HS-27A (cell line): ENCODE measurements at places on chromosomes 13 and 19.

DNA sequence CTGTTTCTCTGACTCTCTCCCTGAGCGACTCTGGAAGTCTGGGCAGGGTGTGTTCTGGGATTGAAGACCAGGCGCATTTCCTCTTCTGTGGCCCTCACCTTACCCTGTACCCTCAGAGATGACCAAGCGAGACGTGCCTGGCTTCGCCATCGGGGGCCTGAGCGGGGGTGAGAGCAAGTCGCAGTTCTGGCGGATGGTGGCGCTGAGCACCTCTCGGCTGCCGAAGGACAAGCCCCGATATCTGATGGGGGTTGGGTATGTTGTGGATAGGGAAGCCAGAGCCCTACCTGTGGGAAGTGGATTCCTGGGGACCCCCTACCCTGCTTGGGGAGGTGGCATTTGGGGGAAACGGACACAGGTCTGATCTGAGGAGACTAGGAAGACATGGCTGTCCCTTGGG, 5.8 kb upstream of the DNM2 start:
- no peak for DNase-seq

GRCh38 chr19:6236310-6237291, 43.2 kb downstream of the MLLT1 start:
- no peak for DNase-seq

DNA sequence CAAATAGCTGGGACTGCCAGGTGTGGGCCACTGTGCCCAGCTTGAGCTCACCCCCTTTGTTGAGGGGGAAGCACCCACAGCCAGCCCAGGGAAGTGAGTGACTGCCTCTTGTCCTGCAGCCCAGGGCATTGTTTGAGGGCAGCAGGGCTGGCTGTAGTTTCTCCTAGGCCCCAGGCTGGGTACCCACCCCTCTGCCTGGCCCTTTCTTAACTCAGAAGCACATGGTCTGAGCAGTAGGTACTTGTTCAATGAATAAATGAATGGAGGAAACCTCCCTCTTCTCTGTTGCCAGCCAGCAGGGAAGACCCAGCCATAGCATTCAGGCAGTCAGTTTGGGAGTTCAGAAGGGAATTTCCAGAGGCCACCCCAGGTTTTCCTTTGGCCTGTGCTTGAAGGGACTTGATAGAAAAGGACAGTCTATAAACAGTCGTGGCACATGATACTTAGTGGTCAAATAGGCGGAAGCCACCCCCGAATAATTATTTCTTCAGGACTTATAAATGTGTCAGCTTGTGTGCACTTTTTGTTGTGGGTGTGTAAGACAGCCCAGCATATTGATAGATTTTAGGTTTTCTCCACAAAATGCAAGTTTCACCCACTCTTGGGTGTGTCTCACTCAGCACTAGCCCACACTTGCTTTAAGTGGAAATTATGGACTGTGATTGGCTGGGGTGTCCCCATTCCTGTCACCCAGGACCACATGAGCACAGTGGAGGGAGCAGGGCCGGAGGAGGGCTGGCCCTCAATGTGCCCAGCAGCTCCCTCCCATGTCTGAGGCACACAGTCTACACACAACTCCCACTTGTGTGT, 33.1 kb downstream of the GATAD2A start:
- DNase-seq, result no peak

GRCh38 chr13:84845907-84846619, 953.2 kb downstream of the SLITRK6 start:
- no peak for DNase-seq

GRCh38 chr19:32397671-32398101, 7.9 kb upstream of the DPY19L3 start:
- DNase-seq, result peak; percentile 94

DNA sequence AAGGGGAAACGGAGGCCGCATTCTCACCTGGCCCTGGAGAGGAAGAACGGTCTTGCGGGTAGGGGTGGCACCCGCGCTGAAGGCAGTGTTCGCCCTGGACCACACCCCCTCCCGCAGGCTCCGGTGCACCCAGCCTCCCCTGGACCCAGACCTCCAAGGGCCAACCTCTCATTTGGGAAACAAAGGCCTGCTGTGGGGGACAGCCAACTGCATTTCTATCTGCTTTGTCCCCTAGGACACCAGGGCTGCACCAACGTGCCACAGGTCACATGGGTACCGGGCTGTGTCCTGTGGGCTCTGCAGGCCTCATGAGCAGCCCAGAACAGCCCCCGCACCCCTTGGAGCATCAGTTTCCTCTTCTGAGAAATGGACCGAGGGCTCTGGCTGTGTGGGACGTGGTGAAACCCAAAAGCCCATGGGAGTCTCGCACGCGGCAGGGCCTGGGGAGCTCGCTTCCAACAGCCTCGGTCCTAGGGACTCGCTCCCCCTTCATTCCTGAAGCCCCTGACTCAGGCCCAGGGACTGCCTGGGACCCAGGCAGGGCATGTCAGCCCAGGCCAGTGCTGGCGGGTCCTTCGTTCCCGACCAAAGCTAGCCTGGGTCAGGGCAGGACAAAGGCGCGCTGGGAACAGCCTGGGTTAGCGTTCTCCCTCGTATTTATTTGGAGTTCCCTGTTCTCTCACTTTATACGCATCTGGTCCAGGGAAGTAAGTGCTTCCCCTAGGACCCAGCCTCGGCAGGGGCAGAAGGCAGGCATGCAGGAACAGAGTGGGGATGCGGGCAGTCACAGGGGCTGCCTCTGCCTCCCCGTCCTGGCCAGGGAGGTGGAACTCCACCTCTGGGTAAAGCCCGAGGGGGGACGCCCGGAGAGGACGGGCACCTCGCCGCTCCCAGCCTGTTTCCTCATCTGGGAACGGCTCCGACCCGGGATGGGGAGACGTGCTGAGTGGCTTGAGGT, 4.6 kb downstream of the TCF3 start:
- DNase-seq, result no peak

- DNase-seq, result no peak
These were observed 312.7 kb downstream of the FGF14 start for GRCh38 chr13:102089177-102089576.

- no peak for DNase-seq
These were observed 8.8 kb downstream of the SPPL2B start for GRCh38 chr19:2337329-2337707.

DNA sequence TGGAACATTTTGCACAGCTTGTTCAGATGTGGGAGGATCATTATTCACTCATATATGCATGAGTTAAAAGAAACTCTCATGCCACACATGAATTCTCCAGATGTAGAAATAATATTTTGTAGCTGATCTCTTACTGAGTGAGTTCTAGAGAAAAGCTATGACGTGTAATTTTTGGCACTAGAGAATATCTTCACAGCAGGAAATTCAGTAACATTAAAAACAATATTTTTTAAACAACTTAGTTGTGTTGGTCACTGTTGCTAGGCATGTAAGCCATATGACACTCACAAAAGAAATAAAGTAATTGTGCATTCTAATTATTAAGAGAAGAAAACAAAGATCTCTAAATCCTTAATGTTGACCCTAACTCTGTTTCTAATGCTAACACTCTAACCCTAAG, 371.4 kb upstream of the SLC10A2 start:
- no peak for DNase-seq

DNA sequence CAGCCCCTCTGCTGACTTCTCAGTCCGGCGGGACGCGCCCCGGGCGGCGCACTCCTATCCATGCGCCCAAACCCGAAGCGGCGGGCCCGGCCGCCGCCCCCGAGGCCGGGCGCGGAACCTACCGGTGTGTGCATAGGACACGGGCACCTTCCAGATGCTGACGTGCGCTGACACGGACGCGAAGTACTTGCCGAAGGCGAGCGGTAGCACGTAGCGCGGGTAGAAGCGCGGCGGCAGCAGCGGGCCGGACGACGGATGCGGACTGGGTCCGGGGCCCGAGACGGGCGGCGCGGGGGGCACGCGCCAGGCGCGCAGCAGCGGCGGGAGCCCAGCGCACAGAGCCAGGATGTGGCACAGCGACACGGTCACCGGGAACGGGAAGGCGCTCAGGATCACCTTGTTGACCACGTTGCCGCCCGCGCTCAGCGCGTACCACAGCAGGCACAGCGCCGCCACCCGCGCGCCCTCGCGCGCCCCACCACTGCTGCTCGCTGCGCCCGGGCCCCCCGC, 338 bp downstream of the SLC35E1 start:
- DNase-seq, result no peak

GRCh38 chr19:29658221-29658991, 6.9 kb upstream of the PLEKHF1 start:
- DNase-seq, result no peak

- DNase-seq, result no peak
These were observed 987.9 kb downstream of the OLFM4 start for GRCh38 chr13:54016542-54016941.

DNA sequence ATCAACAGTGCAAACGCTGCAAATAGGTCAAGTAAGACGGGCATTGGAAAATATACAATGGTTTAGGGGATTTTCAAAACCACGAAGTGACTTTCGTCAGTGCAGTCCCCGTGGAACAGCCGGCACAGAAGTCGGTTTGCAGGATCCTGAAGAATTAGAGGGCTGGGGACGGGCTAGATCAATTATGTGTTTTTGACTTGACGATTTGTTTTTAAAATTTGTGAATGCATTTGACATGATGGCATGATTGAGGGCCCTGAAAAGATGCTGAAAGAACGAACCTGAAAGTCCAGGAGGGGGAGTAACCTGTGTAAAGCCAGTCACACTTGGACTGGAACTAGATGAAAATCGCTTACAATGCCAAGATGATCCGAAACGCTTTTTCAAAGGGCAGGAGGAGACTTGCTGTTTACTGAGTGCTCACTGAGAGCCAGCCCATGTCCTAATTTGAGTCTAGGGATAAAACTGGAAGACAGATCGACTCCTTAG, 8.9 kb upstream of the DGKH start:
- no peak for DNase-seq

GRCh38 chr13:45016792-45017425, 27.6 kb downstream of the GPALPP1 start:
- DNase-seq, result no peak

- no peak for DNase-seq
These were observed 18.4 kb downstream of the SBNO2 start for GRCh38 chr19:1155352-1156304.
